ENCODE measurements at places on chromosomes 16 and 17. TPM values are rescaled to one million over a fixed set of nuclear protein-coding genes. Genes with fewer than 3 reads are reported as not detected.

GRCh38 chr17:19343671-19344151, 18.8 kb downstream of the B9D1 start:
- no peak for DNase-seq

Gene EFNB3
- 27.6 TPM for polyA plus RNA-seq

DNA sequence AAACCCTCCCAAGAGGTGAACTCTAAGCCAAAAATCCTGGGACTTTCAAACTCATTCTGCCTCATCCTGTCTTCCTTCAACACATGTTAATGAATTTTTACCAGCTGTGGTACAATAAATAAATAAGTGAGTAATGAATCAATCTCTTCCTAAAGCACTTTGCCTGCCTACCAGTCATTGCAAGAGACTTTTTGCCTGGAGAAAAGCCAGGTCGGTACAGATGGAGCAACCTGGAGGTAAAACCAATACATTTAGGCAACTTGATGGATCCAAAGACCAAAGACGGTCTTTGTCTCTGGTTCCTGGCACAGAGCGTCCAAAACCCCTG, 324.2 kb downstream of the PMP22 start:
- DNase-seq: no peak

Gene PRAC2
- polyA plus RNA-seq: not detected

GRCh38 chr17:67733449-67733848, 15.7 kb downstream of the NOL11 start:
- DNase-seq: no peak

Gene HBQ1
- polyA plus RNA-seq: 0.78 TPM

- DNase-seq: no peak
These were observed 985.7 kb downstream of the CDH8 start for GRCh38 chr16:61050547-61050946.

Gene HP
- polyA plus RNA-seq: 0.99 TPM

DNA sequence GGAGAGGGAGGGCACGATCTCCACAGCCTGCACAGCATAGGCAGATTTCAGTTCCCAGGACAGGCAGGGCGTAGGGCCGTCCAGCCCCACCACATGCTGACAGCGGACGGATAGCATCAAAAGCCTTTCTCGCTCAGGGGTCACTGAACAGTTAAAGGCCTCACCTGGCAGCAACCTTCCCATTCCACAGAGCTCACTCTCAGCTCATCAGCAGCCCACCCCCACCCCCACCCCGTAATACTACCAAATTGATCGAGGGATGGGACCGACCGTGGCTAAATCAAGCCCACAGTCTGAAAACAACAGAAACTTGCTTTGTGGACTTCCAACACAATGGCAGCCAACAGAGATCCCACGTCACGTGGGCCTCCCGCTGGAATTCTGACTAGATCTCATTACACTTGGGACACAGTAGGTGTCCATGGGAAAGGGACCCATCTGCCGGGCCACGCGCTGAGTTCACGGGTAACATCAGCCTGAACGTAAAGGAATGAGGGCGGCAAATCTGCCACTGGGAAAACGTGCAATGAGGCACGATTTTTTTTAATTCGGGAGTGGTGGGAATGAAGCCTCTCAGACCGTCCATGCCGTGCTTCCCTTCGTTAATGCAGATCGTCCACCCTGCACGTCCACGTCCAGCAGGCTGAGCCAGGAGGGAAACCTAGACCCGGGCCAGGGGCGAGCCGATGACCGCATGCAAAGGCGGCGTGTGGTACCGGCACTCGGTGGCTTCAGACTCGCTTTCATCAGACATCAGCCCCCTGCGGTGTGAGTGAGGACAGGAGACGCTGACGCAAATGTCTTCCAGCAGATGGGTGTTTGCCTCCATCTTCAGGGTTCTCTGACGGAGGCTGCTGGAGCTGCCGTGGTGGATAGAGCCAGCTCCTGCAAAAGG, 92.1 kb downstream of the TBC1D16 start:
- no peak for DNase-seq

DNA sequence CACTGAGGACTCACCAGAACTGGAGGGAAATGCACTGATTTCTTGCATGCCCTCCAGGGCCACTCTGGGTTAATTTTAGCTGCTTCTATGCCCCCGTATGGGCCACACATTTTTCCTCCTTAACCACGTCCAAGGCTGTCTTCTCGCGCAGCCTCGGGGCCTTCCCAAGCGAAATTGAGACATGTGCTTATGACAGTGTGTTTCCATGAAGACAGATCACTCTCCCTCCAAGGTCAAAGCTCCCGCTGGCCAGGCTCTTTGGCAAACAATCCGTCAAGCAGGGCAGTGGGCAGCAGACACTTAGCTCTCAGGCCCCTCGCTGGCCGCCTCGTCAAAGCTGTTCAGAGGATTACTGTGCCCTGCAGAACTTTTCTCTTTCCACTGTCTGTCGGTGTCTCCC, 243.0 kb upstream of the N4BP1 start:
- no peak for DNase-seq

GRCh38 chr17:50206604-50207293, 5.3 kb upstream of the COL1A1 start:
- DNase-seq: no peak

DNA sequence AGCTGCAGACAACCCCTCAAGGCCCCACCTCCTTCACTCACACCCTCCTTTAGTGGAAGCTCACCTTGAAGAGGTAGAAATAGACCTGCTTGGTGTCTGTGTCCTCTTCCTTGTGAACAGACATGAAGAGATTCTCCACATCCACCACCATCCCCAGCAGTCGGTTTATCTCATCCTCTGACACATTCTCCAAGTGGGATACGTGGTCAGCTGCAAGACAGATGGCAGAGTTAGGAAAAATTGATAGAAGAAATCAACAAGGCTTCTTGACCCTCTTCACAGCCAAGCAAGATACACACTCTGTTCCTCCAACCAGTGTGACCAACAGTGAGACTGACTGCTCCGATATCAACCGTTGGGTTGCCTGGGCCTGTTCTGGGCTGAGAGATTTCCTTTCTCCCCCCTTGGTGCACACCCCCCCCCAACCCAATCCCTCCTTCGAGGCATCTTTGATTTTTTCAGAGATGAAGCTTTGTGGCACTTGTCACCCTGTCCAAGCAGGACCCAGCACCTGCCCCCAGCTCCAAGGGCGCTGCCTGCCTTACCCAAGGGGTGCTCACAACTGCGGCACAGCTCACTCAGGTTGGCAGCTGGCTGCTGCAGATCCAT, 902 bp downstream of the KAT2A start:
- DNase-seq: no peak

GRCh38 chr17:39791111-39791992, 53.6 kb downstream of the GRB7 start:
- no peak for DNase-seq

DNA sequence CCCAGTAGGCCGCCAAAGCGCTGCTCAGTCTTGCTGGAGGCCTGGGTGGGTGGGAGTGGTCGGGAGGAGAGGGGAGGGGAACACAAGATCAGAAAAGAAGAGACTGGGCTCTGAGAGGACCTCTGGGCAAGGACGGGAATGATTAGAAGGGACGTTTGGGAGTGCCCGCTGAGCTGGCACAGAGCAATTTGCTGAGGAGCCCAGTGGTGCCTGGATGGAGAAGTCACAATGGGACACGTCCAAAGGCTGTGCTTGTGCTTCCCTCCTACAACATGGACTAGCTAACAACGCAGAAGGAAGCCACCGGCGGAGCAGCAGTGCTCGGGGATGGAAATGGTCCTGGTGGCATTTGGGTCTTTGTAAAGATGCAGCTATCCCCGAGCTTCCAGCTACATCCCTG, 45.6 kb upstream of the CACNG4 start:
- no peak for DNase-seq

Gene PABPN1L
- not detected for polyA plus RNA-seq

- DNase-seq: no peak
These were observed 1.2 kb upstream of the TAOK2 start for GRCh38 chr16:29972500-29972899.

- no peak for DNase-seq
These were observed 12.2 kb downstream of the NOD2 start for GRCh38 chr16:50705436-50706110.

- no peak for DNase-seq
These were observed 496.0 kb downstream of the MAF start for GRCh38 chr16:79104567-79104966.

DNA sequence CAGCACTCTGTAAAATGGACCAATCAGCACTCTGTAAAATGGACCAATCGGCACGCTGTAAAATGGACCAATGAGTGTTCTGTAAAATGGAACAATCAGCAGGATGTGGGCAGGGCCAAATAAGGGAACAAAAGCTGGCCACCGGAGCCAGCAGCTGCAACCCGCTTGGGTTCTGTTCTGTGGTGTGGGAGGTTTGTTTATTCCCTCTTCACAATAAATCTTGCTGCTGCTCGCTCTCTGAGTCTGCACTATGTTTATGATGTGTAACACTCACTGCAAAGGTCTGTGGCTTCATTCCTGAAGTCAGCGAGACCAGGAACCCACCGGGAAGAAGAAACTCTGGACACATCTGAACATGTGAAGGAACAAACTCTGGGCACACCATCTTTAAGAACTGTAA, 20.5 kb downstream of the TMEM100 start:
- no peak for DNase-seq

Gene CNGB1
- polyA plus RNA-seq: 0.11 TPM
